ENCODE measurements at places on chromosomes 3 and 15. TPM values are rescaled to one million over a fixed set of nuclear protein-coding genes. Genes with fewer than 3 reads are reported as not detected.

The CHRNB4 gene
- total RNA-seq, result 1.8 TPM

The AP3B2 gene
- 0.54 TPM for total RNA-seq

GRCh38 chr15:76034111-76034510, 21.9 kb upstream of the NRG4 start:
- DNase-seq, result no peak

GRCh38 chr3:134143828-134144401, 106.7 kb downstream of the RYK start:
- no peak for DNase-seq

The GUCA1C gene
- not detected for total RNA-seq

All from kidney epithelial cell (primary cell).